ENCODE measurements at places on chromosomes 12 and 14.

DNA sequence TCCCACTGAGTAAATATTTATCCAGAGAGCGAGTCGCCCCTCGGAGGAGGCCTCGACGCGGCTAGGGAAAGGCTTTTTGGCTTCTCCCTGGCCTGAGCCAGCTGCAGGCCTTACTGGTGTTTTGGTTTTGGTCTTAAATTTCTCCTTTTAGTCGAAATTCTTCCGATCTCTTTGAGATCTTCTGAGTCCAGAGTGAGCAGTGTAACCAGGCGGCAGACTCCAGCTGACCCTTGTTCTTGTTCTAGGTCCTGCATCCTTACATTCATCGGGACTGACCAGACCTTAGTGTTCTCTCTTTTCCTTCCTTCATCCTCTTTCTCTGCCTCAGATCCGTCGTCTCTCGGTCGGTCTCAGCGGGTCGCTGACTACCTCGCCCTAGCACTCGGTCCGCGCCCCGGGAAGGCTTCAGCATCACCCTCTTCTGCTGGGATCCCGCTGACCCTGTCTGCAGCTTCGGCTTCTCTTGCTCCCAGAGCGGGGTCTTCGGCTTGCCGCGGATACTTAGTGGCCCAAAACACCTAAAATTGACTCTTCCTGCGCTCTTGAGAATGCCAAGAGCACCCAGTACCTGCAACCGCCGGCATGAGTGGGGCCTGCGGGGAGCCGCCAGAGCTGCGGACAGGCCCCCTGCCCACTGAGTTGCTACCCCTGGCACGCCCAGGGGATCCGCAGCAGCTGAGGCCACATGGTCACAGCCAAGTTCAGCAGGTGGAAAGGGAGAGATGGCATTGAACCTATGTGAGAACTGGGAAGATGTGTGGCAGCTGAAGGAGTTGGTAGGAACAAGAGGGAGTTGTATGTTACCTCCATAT is 2.4 kb upstream of the PAX9 start:
- no peak for DNase-seq

GRCh38 chr12:25875661-25876060 is 82.8 kb upstream of the RASSF8 start:
- DNase-seq = no peak

DNA sequence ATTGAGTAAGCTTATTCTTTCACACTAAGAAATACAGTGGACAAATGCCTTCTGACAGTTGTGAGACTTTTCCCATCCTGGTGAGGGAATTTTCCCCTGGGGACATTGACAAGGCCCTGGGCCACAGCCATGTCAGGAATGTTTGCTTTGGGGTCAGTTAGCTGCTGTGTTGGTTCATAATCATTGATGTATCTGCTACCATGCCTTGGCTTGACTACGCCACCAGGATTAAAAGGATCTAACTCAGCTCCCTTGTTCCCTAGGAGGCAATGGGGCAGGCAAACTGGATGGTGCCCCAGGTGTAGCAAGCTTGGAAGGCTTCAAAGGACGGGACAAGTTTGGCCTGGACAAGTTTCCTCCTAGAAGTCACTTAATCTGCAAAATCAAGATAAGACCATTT is 3.1 kb upstream of the CCDC88C start:
- no peak for DNase-seq

- DNase-seq = peak; percentile 9
These were observed 179.7 kb downstream of the PDZRN4 start for GRCh38 chr12:41367726-41368405.

- DNase-seq = peak; percentile 26
These were observed 174.7 kb upstream of the DAAM1 start for GRCh38 chr14:59013672-59014298.

DNA sequence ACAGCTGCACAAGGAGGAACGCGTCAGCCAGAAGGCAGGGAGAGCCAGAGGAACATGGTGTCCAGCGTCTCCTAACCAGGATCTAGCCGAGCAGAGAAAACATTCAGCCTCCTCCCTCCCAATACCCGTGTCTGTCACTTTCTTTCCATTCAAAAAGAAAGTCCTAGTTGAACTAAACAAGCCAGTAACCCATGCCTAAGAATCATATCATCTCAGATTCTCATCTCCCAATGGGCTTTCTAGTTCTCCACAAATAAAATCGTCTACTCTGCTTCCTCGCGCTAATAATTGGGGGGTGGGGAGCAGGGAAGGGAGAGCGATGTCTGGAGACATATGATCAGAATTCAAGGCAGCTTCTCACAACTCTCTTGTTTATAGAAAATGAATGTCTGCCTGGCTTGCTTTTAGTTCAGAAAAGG is 7.4 kb downstream of the NKX2-1 start:
- DNase-seq = no peak

DNA sequence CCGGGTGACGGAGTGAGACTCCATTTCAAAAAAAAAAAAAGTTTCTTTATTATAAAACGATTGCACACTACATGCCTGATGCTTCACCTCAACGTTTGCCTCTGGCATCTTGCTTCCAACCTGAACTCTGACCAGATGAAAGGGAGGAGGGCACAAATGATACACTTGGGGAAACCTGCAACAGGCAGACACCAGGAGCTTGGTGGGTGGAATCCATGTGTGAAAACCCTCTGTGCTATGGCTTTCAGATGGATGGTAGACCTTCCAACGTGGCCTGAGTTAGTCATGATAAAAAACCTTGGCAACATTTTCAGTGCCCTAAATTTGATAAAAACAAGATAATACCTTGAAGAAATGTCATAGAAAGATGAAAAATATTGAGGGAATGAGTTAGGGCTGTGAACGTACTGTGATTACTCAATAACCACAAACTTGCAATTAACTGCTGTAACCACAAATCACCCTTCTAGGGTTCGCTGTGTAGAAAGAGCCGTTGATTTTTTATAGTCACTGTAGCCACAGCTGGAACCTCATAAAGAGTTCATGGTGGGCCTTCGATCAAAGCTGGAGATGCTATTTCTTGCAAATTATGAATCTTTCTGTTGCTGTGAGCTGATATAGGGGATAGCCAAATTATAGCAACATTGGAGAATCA is 26.1 kb upstream of the GZMB start:
- no peak for DNase-seq

DNA sequence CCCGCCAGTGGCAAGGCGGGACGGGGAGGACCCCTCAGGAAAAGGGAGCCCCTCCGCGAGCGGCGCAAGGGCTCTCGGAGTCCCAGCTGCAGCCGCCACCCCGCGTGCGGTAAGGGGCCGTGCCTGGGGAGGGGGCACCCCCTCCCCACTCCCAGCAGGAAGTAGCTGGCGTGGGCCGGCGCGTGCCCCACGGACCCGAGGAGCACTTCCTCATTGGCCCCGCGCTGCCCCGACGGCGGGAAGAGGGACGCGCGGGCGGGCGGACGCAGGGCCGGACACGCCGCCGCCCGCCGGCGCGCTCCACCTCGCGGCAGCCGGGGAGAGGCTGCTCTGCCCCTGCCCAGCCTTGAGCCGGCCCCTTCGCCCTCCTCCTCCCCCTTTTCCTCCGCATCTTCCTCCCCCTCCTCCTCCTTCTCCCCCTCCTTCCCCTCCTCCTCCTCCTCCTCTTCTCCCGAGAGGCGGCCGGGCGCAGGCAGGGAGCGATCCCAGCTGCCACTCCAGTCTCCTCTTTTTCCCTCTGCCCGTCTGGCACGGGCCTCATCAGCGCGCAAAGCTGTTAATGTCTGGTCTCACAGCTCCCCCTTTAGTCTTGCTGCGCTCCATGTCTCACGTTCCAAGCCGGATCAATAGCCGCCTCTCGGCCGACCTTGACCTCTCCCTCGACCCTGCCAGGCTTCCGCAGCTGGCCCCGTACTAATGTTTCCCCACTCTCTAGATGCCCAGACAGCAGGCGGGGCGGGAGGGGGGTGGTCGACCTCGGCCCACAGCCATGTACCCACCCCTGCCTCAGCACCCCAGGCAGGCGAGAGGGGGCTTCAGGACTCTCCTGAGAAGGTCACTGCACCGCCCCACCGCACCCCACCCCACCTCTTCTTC is 2.6 kb upstream of the BCL11B start:
- peak; percentile 83 for DNase-seq

GRCh38 chr14:92400579-92401444 is 77.8 kb downstream of the SLC24A4 start:
- DNase-seq = no peak

GRCh38 chr12:1619587-1619986 is 9.4 kb upstream of the WNT5B start:
- DNase-seq = no peak

Measured in urothelium cell line (cell line).